ENCODE measurements at places on chromosomes 12 and 14.

DNA sequence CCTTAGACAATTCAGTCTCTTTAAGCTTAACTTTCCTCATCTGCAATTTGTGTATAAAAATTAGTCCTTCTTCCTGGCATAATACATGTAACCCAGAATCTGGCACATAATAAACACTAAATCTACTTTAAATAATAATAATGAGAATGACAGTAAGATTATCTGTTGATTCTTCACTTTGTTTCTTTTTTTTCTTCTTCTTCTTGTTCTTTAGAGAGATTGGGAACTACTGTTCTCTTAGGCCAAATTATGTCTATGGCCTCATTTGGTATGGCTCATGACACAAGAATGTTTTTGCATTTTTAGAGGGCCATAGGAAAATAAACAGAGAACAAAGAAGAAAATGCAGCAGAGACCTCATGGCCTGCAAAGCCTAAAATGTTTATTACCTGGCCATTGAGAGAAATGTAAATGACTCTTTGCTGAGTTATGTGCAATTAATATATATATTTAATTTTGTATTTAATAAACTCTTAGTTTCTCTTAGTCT is 275.8 kb downstream of the SLC6A15 start:
- no peak for DNase-seq

GRCh38 chr12:86697916-86698640 is 441.9 kb upstream of the MGAT4C start:
- DNase-seq, result no peak

DNA sequence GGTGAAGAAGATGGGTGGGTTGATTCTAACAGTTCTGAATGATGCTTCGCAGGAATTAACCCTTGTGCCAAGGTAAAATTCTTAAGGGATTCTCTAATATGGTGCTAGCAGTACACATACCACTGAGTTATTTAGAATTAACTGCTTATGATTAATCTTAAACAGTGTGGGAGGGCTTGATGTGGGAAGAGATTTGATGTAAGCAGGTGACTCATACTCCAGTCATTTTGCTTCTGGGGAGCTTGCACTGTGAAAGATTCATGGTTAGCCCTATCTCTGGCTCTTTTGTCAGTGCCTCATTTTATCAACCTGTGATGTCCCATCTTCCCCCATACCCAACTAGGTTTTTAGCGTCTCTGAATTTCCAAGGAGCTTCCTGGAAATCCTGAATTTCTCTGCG is 83.8 kb downstream of the NRXN3 start:
- DNase-seq, result peak; percentile 73

DNA sequence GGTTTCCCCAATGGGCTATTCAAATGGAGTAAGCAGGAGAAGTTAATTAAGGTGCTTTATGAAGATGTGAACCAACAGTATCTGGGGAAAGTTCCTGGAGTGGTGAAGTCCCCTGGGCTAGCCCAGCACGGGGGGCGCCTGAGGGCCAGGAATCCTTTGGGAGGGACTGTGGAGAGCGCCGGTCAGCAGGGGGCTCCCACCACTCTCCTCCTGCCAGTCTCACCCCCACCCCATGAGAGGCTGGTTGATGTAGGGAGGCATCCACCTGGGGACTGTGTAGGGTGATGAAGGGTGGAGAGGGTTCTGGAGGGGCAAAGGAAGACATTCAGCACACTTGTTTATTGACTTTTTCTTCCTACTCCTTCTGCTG is 4.4 kb downstream of the CEBPE start:
- DNase-seq, result no peak

- DNase-seq, result no peak
Measured at GRCh38 chr14:91048265-91048664, 12.2 kb downstream of the RPS6KA5 start.

DNA sequence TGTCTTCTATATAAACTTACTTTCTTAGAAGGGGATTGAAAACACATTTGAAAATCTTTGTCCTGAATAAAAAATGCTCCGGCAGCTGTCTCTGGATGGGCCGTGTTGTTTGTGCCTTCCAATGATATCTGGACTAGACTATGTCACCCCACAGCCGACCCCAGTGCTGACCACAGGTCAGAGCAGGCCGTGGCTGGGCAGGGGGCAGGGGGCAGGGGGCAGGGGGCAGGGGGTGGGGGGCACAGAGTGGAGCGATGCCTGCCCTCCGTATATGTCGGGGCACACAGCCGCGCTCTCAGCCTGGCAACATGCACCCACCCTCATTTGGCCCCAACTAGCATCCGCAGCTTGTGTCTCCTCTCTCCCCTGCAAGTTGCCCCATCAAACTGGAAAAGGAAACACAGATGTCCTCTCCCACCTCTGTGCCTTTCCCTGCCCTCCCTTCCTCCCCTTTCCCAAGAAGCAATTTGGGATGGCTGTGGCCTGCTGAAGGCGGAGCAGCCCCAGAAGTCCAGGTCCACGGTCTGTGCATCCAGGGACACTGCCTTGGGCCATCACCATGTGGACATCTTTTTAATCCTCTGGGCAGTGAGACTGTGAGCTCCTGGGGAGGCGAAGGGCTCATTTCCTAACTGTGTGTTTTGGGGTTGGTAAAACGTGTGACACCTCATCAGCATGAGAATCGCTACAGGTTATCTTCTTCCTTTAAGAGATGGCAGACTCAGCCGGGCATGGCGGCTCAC is 295.7 kb upstream of the RTL1 start:
- no peak for DNase-seq

GRCh38 chr12:28855761-28856310 is 293.2 kb upstream of the FAR2 start:
- no peak for DNase-seq

DNA sequence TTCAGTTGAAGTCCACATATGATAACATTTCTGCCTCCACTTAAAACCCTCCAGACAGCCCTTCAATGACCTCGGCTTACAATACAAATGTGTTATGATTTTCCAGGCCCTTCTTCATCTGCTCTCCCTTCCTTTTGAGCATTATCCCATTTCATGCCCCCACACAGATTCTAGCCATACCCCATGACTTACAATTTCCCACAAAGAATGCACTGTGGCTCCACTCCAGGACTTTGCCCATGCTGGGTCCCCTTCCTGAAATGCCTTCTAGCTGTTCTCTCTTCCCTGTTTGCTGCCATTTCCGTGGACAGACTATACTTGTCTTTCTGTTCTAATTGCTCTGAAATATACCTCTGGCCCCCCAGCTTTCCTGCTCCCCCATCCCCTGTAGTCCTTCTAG is 963.2 kb downstream of the DIO2 start:
- no peak for DNase-seq

- DNase-seq, result no peak
Measured at GRCh38 chr12:26268841-26269561, 73.6 kb downstream of the SSPN start.

DNA sequence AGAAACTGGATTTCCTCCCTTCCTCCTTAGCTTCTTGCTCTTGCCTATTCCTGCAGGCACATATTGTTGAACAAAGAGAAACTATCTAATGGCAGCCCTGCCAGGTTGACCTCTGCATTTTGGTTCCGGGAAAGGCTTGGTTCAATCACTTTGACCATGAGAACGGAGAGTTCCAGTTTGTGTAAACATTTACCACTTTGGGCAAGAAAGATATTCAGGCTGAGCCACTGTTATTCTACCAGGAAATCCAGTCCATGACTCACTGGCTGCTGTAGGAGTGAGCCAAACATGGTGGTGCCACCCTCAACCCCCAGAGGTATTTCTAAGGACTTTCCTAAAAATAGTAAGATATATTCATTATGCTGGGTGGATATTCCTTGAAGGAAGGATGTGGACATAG is 242.2 kb upstream of the OR4E1 start:
- DNase-seq, result peak; percentile 39

- no peak for DNase-seq
Measured at GRCh38 chr12:16730772-16731171, 124.8 kb upstream of the LMO3 start.

- DNase-seq, result no peak
Measured at GRCh38 chr14:67759916-67760315, 56.5 kb downstream of the ZFYVE26 start.

- no peak for DNase-seq
Measured at GRCh38 chr12:32828120-32828519, 68.5 kb downstream of the PKP2 start.

GRCh38 chr14:23056956-23057756 is at the start of gene CDH24:
Gene CDH24 (minus strand): TSS chr14:23057520. CDS start chr14:23055733, 1,787 bp downstream.
- no peak for DNase-seq

DNA sequence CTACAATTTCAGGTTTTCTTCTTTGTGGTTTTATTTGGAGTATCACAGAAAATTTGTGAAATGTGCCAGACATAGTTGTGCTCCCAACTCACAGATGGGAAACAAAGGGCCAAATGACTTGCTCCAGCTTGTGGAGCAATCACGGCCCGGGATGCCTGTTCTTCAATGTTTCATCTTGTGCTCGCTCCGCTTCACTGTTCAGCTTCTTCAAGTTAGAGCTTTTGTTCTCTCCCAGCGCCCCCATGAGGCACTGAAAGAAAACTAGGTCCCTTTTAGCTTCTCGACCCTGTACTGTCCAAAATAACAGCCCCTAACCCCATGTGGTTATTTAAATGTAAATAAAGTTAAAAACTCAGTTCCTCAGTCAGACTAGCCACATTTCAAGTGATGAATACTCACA is 187.9 kb upstream of the STXBP6 start:
- DNase-seq, result no peak

DNA sequence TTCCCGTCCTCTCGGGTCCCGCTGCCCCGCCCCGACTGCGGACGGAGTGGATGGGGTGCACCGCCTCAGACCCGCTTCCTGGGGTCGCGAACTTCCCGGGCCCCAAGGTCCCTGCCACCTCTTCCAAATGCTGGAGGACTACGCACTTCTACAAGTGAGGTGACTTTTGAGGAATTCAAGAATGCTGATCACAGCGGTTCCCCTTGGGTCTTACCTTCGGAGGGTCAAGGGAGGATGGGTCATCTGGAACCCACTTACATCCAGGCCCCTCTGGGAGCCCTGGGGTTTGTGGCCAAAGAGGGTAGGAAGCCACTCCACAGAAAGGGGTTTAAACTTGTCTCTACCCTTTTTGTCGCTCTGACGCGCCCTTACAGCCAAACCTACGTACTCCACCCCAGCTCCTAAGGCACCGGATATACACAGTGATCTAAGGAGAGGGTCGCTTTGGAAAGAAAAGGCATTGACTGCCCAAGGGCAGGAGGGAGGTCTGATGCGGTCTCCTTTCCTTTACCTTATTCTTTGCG is 532 bp upstream of the PRKD1 start:
- no peak for DNase-seq

DNA sequence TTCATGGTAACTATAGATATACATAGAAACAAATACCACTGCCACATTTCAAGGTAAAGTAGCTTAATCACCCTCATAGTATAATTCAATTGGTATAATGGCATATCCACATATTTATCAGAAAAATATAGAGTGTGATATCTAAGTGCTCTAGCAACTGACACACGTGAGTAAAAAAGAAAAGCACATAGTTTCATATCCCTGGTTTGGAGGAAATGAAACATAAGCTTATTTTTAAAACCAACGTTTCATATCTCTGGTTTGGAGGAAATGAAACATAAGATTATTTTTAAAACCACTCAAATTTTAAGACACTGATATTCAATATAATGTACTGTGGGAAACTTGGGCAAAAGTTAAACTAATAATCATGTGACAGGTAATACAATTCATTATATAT is 2.1 kb downstream of the OR6C70 start:
- no peak for DNase-seq

- no peak for DNase-seq
Measured at GRCh38 chr12:27821259-27821973, 41.4 kb upstream of the MANSC4 start.

DNA sequence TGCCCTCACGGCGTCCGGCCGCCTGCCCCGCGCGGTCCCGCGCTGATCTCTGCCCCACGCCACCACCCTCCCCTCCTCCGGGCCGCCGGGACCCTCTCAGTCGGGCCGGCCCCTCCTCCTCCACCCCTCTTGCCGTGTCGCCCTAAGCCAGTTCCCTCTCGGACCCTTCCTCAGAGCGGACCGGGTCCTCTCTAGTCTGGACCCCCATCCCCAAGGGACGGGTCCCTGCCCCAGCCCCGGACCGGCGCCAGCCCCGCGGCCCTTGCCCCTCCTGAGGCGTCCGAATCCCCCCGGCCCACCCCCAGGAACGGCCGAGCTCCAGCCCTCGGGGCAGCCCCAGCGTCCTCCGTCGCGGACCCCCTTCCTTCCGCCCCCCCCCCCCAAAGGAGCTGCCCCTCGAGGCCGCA is 485 bp downstream of the PPP4R4 start:
- no peak for DNase-seq

DNA sequence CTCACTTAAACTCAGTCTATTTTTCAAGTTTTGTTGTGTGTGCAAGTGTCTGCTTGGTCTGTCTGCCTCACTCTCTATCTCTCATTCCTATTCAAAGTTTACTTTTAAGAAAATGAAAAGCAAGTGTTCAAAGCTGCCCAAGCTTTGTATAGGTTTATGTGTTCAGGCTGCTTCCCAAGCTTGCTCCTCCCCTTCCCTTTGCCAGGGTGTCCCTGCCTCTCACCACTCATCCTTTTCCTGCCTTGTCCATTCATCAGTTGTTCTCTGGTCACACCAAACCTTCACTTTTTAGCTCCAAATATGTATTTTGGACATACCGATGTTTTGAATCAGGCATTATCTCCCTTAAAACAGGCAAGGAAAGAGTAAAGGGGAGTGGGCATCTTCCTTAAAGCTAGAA is 41.3 kb downstream of the STK38L start:
- no peak for DNase-seq

- no peak for DNase-seq
Measured at GRCh38 chr12:26732005-26732908, 100.7 kb downstream of the ITPR2 start.

GRCh38 chr12:70830221-70831061 is 90.1 kb downstream of the PTPRR start:
- DNase-seq, result no peak

- DNase-seq, result peak; percentile 12
Measured at GRCh38 chr12:131555197-131555846, 155.6 kb upstream of the SFSWAP start.

DNA sequence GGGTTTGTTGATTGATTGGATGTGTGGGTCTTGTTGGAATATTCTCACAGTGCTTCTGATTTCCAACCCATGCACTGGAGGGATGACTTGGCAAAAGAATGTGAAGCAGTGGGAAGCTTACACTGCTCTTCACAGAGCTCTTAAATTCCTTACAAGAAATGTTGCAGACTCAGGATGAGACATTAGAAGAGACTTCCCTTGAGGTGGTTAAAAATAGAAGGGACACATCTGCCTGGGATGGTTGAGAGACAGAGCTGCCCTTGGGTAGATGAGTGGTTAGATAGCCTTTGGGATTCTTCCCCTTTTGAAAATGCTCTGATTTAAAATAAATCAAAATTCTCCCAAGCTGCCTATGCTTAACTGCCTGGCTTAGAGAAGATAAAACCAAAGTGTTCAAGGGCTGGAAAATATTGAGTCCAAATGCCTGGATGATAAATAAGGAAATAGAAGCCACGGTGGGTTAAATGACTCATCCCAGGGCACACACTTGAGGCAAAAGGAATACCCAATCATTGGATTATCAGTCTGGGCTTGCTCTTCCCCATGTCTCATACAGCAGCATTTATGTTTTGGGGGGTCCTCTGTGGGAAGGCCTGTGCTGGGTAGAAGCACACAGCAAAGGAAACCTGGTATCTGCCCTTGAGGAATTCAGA is 264.3 kb downstream of the AKAP6 start:
- no peak for DNase-seq
